ENCODE measurements at places on chromosomes 11 and 22.

DNA sequence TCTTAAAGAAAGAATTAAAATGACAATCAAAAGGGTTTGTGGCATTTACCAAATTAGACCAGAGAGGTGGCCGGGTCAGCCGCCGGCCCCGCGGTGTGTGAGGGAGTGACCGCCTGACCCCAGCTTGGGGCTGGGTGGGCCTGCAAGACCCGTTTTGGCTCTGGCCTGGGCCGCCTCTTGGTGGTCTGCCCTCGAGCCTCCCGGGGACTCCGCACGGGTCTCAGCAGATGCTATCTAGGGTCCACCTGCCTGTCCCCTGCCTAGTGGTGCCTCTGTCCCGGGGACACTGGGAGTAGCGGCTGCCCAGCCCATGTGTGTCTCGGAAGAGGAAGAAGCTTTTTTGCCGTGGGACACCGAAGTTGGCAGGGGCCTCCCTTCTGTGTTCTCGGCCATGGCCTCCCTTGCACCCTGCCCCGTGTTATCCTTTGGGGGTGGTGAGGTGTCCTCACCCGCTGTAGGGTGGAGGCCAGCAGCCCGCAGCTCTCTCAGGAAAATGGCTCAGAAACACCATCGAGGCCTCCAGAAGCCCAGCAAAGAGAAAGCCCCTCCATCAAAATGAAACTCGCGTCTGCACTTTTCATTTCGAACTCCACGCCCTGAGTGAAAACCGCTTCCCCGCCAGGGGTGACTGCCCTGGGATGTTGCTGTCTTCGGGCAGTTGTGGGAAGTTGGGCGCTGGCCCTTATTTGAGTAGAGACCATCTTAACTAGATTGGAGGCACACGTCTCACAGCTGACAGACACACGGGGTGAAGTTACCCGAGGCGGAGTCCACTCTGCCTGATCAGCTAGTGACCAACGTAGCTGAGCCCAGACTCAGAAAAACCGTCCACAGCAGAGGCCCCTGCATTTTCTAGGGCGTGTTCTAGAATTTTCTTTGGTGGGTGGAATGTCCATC lies 8.0 kb downstream of the CCND1 start:
- DNase-seq: no peak

DNA sequence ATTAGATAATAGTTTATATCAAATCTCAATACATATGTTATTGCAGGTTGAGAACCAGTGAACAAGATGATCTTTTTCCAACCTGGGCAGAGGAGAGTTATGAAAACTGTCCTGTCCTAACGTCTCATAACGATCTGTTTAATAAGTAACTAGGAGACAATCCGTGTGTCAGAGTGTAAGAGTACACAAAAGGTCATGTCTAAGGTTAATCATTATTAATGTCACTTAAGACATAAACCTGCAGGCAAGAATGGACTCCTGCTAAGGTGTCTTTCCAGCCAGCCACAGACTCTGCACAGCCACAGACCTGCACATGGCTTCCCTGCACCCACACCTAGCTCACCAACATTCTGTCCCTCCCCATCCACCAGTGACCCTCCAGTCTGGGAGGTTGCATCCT lies 10.1 kb downstream of the SLC5A4 start:
- no peak for DNase-seq

DNA sequence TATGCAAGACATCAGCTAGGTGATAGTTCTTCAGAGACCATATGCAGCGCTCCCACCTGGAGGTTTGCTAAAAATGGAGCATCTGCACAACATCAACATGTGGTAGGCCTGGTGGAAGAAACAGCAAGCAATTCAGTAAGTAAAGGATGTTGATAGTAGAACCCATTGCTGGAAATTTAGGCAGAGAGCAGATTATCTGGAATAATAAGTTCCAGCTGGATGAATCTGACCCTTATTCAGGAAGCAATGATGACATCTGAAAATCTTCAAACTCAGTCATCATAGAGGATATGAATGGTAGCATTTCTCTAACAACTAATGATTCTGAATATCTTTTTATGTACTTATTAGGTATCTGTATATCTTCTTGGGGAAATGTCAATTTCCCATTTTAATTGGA lies 225.2 kb upstream of the ANO3 start:
- DNase-seq: no peak

- no peak for DNase-seq
These were observed 4.8 kb upstream of the LSP1 start for GRCh38 chr11:1847926-1848639.

GRCh38 chr11:65310736-65311135 lies 3.9 kb upstream of the CDC42EP2 start:
- peak; percentile 57 for DNase-seq

DNA sequence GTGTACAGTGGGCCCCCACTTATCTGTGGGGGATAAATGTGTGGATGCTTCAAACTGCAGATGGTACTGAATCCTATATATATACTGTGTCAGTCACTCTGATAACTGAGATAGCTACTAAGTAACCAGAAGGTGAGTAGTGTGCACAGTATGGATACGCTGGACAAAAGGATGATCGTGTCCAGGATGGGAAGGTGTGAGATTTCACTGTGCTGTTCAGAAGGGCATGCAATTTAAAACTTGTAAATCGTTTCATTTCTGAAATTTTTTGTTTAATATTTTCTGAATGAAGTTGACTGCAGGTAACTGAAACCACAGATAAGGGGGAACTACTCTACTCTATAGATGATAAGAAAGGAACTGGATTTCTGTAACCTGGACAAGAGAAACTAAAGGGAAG lies 52.1 kb upstream of the SESN3 start:
- no peak for DNase-seq

- DNase-seq: no peak
These were observed 16.3 kb downstream of the MYO18B start for GRCh38 chr22:25758316-25758715.

DNA sequence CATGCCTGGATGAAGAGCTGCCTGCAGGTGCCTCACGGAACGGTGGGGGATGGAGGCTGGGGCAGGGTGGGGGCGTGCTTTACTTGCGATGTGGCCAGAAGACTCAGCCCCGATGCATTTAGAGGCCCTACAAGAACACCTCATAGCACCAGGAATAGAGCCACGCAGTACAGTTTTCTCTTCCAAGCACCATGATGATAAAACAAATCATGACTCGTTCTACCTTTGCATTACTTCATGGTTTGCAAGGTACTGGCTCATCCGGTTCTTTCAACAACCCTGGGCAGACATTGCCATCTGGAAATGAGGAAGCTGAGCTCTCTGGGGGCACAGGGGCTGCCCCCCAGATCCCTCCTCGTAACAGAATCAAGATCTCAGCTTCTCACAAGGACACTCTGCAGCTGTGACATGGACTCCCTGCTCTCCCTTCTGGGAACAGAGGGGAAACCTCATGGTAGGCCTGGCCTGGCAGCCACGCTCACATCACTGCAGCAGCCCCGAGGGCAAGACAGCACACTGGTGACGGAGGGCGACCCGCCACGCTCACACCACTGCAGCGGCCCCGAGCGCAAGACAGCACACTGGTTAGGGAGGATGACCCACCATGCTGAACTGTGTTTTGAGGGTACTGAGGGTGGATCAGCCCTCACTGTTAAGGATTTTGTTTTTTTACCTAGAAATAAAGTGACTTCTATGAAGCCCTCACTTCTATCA lies 46.9 kb downstream of the PHF21B start:
- no peak for DNase-seq

DNA sequence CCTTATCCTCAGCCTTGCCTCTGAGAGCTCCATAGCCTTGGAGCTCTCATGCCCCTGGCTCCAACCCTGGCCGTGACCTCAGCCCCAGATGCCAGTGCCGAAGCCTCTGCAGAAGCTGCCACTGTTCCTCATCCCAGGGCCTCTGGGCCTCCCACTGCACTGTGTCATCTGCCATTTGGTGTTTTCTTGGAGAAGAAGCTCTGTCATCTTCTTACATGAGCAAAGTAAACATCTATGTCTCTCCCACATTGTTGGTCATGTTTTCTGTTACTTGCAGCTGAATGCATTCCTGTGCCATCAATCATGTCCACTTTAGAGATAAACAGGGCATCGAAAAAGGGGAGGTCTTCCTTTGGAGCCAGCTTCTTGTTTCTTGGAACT lies 45.0 kb upstream of the FTH1 start:
- no peak for DNase-seq

- DNase-seq: no peak
These were observed 79.4 kb downstream of the DDIAS start for GRCh38 chr11:82980947-82981346.

GRCh38 chr11:92890846-92891245 lies 78.6 kb upstream of the MTNR1B start:
- no peak for DNase-seq

DNA sequence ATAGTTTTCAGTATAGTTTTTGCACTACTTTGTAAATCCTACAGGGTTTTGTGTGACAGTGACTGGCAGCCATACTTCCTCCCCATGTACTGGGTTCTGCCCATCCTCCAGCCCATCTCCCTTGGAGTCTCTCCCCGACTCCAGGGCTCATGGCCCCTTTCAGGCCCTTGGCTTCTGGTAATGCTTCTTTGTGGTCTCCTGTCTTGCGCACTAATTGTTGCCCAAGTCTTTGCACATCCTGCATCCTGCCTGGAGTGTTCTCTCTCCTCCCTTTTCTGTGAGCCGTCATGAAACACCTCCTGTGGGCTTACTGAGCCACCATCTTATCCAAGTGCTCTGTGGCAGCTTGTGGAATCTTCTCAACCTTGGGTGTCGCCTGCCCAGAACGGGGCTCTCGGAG lies 11.4 kb upstream of the KCNQ1OT1 start:
- no peak for DNase-seq

DNA sequence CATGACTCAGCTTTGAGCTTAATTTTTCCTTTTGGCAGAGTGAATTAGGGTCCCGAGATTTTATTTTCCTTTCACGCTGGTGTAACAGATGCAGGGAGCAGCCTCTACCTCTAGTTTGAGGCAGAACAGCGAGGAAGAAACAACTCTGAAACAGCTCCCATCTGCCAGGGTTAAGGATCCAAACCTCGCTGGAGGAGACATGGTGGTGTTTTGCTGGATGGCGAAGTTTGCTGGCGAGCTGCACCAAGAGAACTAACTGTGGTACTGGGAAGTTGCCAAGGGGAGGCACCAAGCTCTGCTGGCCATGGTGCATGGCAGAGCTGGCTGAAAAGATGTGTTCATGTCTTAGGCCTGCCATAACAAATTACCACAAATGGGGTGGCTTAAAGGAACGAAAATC lies 7.6 kb upstream of the ALKBH3 start:
- DNase-seq: no peak

DNA sequence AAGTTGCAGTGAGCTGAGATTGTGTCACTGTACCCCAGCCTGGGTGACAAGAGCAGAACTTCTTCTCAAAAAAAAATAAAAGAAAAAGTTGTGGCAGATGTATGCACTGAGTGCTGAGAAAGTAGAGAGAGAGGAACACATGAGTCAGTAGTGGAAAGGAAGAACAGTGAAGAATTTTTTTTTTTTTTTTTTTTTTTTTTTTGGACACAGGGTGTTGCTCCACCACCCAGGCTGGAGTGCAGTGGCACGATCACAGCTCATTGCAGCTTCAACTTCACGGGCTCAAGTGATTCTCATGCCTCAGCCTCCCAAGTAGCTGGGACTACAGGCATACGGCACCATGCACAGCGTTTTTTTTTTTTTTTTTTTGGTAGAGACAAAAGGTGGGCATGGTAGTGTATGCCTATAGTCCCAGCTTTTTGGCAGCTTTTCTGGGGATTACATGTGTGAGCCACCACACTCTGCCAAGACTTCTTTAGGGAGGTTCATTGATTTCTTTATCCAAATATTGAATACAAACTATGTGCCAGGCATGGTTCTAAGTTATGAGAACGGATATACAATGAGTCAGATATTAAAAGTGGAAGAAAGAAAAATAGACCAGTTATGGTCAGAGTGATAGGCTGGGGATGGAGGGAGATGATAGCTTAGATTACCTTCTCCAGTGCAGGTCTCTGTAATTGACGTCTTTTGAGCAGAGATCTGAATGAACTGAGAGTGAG lies 62.0 kb downstream of the YAP1 start:
- DNase-seq: no peak

DNA sequence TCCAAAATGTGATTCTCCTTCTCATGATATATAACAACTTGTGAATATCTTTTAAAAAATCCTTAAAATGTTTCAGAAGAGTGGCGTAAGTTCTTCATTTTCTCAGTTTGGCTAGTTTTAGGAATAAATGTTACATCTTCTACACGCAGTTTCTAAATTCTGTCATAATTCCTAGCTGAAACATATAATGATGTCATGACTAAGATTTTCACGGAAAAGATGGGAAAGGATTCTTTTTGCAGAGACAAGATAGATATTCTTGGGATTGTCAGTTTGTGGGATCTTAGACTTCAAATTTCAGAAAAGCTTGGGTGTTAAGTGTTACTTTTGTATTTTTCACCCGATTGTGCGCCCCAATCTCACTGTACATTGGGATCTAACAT lies 1.7 kb downstream of the EED start:
- DNase-seq: no peak

DNA sequence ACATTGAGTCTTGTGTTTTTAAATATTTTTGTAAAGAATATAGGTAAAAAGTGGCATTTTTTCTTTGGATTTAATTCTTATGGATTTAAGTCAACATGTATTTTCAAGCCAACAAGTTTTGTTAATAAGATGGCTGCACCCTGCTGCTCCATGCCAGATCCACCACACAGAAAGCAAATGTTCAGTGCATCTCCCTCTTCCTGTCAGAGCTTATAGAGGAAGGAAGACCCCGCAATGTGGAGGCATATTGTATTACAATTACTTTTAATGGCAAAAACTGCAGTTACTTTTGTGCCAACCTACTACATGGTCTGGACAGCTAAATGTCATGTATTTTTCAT lies 333 bp upstream of the CD3E start:
- no peak for DNase-seq

DNA sequence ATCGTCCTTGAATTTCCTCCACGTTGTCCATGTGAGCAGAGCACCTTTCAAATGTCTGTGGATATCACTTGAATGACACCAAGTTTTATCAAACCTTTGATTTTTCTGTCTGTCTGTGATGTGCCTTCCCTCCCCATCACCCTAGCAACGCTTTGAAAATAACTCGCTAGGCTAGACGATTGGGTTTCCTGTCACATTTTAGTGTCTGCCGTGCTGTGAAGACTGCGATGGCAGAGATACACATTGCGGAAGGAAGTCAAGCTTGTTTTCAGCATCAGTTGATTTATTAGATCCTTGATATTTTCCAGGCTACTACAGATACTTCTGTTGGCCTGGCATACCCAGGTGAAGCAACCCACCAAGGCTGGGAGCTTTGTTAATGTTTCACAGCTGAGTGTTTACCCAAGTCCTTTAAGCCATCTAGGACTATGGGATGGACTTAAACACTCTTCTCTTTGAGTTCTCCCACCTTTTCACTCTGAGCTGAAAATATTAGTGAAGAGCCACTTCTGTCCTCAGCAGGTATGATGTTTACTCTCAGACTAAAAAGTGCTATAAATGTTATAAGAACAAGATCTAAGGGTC lies 93.6 kb upstream of the CD44 start:
- DNase-seq: no peak

GRCh38 chr11:10866893-10867331 lies 9.1 kb upstream of the ZBED5 start:
- no peak for DNase-seq
